CD8-positive, alpha-beta memory T cell (primary cell): ENCODE measurements at places on chromosomes 3 and 15.

DNA sequence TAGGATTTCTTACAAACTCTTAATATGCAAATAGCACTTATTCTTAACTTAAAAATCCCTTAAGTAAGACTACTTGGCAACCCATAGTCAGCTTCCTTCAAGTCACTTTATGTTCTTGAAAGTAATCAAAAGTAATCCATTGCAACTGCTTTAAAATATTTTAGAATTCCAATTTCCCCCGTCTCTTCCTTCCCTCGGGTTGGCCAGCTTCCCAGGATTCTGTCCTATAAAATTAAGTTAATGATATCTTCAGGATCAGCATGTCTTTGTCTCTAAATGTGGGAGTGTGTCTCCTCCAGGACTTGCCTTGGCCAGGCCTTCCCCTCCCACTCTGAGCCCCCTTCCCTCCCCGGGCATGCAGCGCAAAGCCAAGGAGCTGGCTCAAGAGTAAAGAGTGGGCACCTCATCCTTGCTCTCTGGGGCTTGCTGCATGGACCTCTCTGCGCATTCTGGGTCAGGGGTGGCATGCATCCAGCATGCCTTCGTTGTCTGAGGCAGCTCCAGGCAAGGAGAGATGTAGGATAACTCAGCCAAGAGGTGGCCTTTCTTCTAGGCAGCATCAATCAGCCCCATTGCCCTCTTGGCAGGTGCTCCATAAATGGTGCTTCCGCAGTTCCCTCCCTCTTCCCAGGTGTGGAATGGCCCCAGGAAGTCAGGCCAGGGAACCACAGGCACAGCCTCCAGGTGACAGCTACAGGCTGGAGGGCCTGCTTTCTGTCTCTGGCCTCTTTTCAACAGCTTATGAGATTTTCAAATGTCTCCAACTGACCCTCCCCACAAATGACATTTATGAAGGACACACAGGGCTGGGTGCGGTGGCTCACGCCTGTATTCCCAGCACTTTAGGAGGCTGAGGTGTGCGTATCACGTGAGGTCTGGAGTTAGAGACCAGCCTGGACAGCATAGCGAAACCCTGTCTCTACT, 108.7 kb upstream of the ALDH1A3 start:
- no peak for DNase-seq

DNA sequence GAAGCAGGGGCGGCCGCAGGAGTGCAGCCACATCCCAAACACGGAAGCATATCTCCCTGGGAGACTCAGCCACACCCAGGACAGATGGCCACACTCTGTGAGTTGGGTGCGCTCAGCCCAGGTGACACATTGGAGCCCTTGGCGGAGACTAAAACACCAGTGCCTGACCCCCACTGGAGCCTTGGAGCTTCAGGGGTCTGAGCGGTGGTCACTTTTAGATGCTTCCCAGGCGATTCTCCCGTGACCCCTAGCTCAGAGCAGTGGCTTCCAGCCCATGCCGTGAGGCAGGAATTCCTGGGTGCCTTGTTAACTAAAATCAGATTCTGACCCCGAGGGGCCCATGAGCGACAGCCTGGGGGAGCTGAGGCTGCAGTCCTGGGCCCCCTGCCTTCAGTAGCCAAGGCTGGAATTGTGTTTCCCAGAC, 54.5 kb downstream of the PLXNA1 start:
- DNase-seq, result no peak

- no peak for DNase-seq
These were observed 61.3 kb downstream of the BDH1 start for GRCh38 chr3:197494366-197495058.

- DNase-seq, result no peak
These were observed 40.0 kb downstream of the NME9 start for GRCh38 chr3:138289701-138290100.

DNA sequence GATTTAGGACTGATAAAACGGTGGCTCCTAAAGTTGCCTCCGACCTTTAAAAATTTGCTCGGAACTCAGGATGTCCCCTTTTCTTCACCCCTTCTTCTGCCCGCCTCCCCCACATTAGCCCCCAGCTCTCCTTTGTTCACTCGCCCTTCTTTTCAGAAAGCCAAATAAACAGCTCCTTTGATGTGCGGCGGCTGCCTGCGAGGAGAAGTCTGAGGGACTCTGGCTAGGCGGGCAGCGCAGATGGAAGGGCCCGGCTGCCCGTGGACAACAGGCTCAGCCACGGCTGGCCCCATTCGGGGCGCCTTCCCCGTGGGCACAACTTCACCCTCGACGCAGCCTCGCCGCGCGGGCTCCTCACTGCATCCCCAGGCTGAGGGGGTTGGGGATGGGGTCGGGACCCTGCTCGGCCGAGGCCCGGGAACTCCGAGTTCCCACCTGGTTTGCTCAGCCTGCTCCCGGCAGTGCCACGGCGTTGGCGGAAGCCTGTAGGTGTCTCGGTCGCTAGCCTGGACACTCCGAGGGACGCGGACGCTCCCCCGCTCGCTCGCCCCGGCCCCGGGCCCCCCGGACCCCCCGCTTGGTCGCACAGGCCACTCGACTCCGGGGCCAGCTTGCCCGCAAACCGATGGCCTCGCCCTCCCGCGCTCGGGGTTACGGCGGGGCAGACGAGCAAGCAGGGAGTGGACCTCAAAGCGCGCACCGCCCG, 897 bp upstream of the TLE3 start:
- peak; percentile 26 for DNase-seq

- DNase-seq, result no peak
These were observed 137.6 kb downstream of the PEAK1 start for GRCh38 chr15:77282333-77282732.

DNA sequence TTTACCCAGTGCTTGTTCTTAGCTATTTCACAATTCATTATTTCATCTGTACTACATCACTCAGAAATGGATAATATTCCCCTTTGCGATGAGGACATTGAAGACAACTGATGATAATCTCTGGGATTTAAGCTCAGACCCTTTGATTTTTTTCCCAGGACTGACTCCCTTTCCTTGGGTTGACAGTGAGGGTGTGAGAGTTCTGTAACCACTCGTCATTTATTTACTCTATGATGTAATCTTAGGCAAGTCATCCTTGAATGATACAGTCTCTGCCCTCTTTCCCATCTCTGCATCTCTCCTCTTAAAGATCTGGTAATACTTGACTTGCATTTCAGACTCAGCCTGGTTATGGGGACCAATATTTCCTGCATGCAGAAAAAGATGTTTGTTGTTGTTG, 1041.7 kb downstream of the AGBL1 start:
- DNase-seq, result no peak

DNA sequence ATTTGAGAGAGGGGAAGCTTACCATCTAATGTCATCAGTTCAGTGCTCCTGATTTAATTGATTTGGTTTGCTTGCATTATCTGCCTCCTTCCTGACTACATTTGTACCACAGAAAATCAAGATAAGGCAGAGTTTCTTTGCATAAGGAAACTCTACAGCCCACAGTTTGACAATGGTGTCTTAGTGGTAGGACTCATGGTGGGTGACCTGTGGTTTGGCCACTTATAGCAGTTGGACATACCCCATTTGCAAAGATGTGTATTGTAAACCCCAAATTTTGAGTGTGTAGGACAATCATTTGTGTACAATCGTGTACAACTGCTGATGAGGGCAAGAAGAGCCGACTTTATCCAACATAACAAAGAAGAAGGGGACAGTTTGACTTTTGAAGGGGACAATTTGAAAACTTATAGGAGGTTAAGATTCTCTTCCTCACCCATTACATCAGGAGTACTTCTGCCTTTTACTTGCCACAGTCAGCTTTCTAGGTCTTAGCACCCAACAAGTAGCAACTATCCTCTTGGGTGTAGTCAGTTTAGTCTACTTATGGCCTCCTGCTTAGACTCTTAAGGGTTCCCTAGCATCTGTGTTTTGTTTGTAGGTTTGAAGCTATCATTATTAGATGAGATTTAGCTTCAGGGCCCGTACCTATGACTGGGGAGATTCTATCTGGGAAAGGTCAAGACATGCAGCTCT, 6.2 kb downstream of the TGFBR2 start:
- DNase-seq, result no peak

- DNase-seq, result peak; percentile 69
These were observed 15.7 kb downstream of the KIF9 start for GRCh38 chr3:47266709-47267489.

DNA sequence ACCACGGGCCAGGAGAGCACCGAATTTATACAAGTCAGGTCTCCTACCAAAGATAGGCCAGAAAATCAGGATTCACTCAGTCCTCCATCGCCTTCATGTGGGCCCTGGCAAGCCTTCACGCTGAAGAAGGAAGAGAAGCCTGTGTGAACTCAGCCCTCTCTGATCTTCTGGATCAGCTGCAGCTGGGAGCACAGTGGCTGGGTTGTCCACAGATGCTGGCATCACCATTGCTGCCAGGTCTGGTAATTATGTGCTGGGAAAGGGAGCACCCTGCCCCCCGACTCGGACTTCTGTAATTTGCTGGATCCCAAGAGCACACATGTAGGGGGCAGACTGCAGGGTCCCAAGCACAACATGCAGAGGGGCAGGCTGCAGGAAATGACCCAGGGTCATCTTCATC, 12.4 kb upstream of the PDE8A start:
- DNase-seq, result no peak

- no peak for DNase-seq
These were observed 527.7 kb downstream of the EPHA3 start for GRCh38 chr3:89635137-89635536.

- DNase-seq, result no peak
These were observed 44.7 kb downstream of the CD200 start for GRCh38 chr3:112377568-112378071.

- DNase-seq, result no peak
These were observed 20.3 kb upstream of the UACA start for GRCh38 chr15:70783610-70784022.

GRCh38 chr3:87320756-87321626, 44.6 kb upstream of the POU1F1 start:
- no peak for DNase-seq

DNA sequence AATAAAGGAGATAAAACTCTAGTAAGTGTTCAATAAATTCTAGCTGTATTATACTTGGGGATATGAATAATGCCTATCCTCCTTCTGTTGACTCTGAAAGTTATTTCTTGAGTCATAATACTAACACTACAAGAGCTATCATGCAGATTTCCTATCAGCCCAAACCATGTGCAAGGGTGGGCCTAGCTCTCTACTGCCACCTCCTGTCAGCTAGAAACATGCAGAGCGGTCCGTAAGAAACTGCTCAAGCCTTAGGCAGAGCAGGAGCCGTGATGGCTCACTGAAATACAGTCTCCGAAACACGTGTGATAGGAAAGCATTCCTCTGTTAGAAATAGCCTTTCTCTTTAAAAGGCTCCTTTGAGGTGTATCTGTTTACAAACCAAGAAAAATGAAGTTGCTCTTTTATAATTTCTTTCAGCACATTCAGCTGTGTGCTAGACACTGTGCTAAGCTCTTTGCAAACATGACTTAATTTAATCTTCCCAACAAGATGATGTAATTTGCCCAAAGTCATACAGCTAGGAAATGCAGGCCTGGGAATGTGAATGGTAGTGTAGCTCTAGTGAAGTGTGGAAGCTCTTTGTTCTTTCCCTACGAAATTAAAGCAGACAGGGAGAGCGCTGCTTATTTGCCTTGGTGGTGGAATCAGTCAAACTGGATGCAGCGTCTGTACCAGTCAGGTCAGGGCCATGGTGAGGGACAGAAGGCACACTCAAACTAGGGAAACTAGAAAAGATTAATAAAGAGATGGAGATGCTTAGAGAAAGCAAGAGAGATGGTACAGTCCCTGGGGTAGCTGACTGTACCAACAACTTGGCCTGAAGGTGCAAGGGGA, 43.1 kb downstream of the MTHFS start:
- peak; percentile 68 for DNase-seq

GRCh38 chr15:80789796-80790195, 10.6 kb downstream of the CEMIP start:
- no peak for DNase-seq

DNA sequence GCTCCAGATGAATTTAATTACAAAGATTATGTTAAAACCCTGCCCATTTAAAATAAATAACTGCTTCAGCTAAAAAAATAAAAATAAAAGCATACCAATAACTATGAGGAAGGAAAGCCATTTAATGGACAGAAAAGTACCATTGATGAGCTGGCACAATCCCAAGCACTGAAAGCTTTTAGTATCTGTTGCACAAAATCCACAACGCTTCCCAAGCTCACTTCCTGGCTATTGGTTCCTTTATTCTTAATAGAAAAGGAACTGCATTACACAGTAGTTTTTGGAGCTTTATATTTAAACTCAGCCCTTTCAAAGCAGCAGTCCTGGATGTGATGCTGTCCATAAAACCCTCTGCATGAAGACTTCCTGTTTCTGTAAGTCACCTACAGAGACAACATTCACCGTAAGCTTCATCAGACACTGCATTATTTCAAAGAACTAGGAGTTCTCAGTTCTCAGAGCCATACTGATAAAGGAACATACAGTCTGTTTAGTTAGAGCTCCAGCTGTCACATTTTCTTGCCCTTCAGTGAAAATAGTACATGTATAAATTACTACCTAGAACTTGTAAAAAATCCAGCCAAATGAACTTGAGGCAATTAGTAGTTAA, 81.5 kb downstream of the CSNK1G1 start:
- no peak for DNase-seq

DNA sequence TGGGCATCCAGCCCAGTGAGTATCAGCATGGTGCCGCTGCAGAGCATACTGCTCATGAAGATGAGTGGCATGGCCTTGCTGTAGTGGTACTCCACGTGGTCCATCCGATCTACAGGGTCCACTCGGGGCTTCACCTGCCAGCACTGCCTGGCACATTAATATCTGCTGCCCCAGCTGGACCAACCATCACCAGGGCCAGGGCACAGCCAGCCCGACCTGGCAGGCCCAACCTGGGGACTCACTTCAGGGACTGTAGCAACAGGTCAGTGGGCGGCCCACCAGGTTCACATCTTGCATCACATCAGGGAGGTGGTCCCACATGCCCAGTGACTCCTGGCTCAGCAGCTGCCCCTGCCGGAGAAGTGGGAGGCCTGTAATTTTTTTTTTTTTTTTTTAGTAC, 48.1 kb downstream of the CDIN1 start:
- no peak for DNase-seq

DNA sequence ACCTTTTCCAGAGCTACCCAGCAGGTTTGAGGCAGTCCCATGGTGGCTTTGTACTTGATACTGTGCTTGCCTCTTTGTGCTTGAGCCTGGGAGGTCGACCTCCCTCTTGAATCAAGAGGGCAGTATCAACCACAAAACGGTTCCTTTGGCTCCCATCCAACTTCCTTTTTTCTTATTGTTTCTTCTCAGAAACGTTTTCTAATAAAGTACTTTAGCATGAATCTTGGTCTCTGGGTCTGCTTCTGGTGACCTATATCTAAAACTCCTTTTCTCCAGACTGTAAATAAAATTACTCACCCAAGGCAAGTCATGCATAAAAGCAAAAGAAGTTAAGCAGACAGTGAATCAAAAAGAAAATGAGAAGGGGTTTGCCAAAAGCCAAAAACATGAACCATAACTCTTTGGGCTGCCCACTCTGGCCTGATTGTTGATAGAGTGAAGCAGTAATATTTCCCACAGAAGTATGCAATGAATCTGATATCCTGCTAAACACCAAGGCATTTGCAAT, 112.2 kb upstream of the SLC4A7 start:
- DNase-seq, result no peak

GRCh38 chr15:68526269-68526668, 52.5 kb upstream of the CORO2B start:
- no peak for DNase-seq
